ENCODE measurements at places on chromosomes 2 and 18.

DNA sequence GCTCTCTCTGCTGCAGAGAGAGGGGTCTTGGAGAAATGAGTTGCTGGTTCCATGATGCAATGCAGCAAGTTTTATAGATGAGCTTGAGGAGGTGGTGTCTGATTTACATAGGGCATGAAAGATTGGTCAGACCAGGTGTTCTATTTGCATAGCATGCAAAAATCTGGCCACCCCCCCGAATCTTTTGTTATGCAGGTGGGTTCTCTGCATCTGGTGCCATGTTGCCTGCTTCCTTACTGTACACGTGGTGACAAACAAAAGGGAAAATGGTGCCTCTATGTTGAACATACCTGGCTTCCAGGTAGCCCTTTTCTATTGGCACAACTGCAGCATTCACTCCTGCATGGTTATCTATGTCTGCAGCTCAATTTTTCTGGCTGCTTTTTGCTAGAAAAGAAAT, 169.4 kb downstream of the GALNT1 start:
- no peak for DNase-seq

- peak; percentile 16 for DNase-seq
These were observed 26.2 kb upstream of the MBOAT2 start for GRCh38 chr2:9029721-9030120.

DNA sequence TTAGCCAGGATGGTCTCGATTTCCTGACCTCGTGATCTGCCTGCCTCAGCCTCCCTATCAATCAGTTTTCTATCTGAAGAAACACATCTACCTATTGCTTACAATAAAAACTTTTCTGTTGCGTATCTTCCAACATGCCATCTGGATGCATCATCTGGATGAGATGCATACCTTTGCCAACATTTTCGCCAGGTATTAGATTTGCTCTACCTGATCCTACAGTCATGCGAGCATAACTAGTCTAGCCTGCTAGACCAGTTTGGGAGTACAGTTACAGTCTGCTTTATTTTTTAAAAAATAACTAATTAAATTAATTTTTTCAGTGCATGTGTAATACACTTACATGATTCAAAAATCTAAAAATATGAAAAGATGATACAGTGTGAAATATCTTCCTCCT, 334.0 kb upstream of the MEX3C start:
- no peak for DNase-seq

- no peak for DNase-seq
These were observed 72.4 kb downstream of the ALPK2 start for GRCh38 chr18:58556331-58557007.

DNA sequence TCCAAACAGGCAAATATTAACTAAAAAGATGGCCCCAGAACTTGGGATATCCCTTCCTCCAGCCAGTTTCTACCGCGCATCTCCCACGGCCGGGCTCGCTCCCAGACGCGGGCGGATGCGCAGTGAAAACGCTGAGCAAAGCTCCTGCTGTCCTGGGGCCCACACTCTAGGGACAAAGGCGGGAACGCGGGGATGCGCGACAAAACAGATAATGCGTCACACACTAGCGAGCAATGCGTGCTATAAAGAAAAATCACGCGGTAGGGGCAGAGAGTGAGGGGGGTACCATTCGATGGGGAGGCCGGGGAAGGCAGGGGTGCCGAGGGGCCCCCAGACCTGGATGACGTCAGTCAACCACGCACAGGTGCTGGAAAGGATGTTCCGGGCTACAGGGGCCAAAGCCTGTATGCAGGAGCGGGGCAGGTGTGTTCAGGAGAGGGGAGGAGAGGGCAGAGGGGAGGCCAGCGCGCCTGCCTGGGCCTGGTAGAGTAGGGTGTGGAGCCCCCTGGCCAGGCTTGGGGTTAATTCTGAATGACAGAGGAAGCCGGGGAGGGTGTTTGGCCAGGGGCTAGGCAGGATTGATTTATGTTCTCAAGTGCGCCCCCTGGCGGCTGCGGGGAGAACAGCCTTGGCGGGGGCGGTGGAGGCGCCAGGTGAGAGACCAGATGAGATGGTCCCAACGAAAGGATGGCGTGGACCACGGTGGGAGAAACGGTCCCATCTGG, 14.9 kb upstream of the ITM2C start:
- DNase-seq: no peak

DNA sequence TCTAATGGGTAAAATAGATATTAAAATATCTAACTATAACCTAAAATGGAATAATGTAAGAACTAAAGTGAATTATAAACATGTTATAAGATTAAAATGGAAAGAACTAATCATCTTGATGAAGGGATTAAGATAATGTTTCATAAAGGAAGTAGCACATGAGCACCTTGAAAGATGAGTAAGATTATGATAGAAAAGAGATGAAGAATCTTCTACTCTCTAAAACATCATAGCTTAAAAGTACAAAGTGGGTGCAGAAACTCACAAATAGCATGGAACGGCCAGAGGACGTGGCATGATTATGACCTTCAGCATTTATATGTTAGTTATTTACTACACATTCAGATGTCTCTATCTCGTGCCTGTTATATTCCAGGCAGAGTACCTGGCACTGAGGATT, 76.2 kb upstream of the COL5A2 start:
- DNase-seq: no peak

- DNase-seq: no peak
These were observed 1494.7 kb upstream of the NXPH2 start for GRCh38 chr2:140274891-140275290.

GRCh38 chr2:232523682-232524597, 2.0 kb upstream of the CHRND start:
- DNase-seq: peak; percentile 2

DNA sequence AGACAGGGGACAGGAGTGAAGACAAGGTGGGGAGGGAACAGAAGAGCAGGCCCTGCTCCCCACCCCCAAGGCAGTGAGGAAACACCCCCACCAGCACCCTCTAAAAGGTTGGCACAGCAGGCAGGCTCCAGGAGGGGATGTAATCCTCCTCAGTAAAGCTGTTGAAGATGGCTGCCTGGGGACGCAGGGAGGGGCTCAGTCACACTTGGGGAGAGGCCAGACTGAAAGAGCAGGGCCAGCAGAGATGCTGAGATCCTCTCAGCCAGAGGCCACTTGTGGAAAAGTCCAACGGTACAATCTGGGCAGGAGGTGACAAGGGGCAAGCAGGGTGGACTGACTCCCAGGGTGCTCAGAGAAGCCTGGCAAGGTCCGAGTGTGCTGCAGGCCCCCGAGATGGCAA, 154.8 kb upstream of the ID2 start:
- no peak for DNase-seq

GRCh38 chr2:3051266-3051665, 326.4 kb downstream of the EIPR1 start:
- DNase-seq: no peak

All from NCI-H1092 treated with DMSO at 0.1 percent for 48 hours (cell line).